ENCODE measurements at places on chromosomes 4 and X.

- DNase-seq, result no peak
These were observed 7.4 kb upstream of the HS3ST1 start for GRCh38 chr4:11436084-11436483.

DNA sequence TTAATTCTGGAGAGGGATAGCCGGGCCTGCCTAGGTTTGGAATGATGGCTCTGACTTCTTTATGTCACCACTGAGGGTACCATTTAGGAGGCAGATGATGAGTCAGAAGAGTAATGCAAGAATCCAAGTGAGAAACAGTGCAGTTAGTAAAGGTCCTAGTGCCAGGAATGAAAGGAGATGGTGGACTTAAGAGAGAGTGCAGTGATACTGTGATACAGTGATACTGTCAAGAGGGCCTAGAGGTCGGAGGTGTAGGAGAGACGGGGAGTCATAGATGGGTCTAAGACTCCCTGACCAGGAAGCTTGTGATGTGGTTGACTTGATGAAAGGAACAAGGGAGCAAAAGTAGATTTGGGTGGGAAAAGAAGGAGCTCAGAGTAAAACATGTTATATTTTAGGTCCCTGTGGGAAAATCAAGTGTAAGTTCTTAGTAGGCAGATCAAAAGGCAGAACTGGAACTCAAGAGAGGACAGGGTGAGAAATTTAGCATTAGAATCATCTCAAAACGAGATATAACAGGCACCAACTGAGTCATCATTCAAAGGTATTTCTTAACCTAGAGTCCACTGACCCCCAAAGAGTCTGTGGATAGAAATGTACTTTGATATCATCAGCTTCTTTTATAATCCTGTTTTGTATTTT, 85.0 kb downstream of the NFKB1 start:
- DNase-seq, result no peak

DNA sequence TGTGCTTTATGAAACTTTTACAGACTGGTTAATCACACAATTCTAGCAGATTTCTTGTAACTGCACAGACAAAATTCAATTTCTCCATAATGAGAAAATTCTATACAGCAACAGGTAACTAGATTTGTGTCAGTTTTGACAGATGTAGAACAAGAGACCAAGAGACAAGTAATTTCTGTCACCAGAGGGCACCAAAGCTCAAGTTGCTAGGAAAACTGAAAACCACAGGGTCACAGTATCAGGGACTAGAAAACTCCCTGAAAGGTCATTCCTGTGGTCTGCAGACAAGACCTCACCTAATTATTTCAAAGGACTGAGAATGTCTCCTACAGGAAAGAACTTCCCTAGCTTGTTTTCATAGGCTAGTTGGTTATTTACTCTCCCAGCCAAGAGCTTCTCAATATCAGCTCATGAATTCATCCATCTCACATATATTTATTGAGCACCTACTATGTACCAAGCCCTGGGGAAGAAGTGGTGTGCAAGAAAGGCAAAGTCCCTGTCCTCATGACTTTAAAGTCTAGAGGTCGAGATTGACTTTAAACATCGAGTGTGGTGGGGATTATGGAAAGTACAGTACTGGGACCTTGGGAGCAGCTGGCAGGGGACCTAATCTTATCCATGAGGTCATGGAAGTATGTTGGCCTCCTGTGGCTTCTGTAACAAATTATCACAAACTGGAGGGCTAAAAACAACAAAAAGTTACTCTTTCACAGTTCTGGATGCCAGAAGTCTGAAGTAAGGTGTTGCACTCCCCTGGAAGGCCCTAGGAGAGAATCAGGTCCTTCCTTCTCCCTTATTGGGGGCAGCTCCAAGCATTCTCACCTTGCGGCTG, 47.8 kb upstream of the SETD7 start:
- peak; percentile 56 for DNase-seq

DNA sequence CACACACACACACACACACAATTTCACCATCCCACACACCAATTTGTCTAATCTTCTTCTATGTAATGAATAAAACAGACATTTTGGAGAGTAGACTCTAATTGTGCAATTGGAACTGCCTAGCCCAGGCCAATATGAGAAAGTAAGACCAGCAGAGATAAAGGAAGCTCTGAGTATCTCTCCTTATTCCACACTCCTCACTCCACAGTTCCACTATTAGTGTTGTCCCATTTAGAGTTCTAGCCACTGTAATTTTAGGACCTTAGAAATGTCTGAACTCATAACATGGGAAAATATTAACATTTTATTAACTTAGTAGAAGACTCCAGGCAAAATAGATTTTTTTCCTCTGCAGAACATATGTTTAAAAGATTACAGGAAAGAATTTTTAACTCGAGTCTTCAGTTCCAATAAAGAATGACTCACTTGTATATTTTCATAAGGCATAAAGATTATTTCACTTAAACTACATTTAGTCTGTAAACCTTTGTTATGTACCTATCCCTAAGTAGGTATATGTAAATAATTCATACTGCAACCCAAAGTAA, 297.6 kb upstream of the INTU start:
- no peak for DNase-seq

DNA sequence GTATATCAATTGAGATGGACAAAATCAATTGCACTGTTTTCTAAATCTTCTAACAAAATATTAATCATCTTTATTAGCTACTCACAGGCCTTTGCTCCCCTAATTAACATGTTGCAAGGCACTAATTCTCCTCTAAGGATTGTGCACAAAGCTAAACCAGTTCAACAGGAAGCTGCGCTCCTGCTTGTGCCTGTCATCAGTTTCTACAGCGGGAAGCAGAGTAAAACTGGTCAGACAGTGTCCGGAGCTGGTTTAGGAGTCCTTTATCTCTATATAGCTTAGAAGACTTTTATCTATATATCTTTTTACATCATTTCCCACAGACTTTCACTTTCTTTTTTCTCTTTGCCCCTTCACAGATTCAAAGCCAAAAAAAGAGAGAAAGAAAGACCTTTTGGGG, 79.1 kb downstream of the ELOVL6 start:
- no peak for DNase-seq

- no peak for DNase-seq
These were observed 27.5 kb upstream of the ESX1 start for GRCh38 chrX:104282166-104282725.

GRCh38 chr4:3422241-3422801, 19.4 kb upstream of the HGFAC start:
- no peak for DNase-seq

DNA sequence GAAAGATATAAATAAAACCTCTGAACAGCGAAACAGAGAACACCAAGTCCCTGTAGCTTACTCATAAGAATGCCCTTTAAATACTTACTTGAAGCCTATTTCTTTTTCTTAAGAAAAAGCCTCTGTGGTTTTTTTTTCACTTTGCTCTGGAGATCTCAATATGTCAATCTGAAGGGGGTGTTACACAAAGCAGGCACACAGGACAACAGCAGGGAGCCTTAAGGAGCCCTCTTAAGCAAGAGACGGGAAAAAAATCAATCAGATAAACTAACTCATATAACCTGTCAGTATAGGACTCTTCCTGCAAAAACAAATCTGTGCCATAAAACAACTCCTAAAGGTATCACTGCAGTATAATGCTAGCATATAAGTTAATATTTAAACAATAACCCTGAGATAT, 611.1 kb upstream of the ATOH1 start:
- DNase-seq, result no peak

GRCh38 chrX:9983441-9983840, 16.3 kb downstream of the CLDN34 start:
- no peak for DNase-seq

GRCh38 chr4:5069901-5070300, 18.6 kb downstream of the STK32B start:
- DNase-seq, result no peak

DNA sequence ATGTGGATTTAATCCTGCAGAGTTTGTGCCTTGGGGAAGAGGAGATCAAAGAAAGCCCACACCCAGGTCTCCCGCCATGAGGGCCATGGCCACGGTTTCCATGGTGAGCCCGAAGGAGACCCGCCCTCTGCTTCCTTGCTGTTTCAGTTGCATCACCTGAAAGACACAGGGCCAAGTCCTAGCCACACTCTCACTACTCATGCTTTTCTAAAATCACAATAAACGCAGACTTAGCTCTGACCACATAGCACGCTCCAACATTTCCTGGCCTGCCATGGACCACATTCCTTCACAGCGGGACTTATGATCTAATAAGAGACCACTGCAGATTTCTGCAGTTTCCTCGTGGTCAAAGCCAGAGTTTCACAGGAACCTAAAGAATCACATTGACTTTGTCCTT, 426.0 kb upstream of the NR3C2 start:
- DNase-seq, result no peak

- DNase-seq, result no peak
These were observed 5.0 kb downstream of the PNCK start for GRCh38 chrX:153668423-153669173.

- no peak for DNase-seq
These were observed 71.9 kb downstream of the MAGEB17 start for GRCh38 chrX:16239211-16239610.

- DNase-seq, result no peak
These were observed 67.0 kb upstream of the GPC4 start for GRCh38 chrX:133482056-133482952.

DNA sequence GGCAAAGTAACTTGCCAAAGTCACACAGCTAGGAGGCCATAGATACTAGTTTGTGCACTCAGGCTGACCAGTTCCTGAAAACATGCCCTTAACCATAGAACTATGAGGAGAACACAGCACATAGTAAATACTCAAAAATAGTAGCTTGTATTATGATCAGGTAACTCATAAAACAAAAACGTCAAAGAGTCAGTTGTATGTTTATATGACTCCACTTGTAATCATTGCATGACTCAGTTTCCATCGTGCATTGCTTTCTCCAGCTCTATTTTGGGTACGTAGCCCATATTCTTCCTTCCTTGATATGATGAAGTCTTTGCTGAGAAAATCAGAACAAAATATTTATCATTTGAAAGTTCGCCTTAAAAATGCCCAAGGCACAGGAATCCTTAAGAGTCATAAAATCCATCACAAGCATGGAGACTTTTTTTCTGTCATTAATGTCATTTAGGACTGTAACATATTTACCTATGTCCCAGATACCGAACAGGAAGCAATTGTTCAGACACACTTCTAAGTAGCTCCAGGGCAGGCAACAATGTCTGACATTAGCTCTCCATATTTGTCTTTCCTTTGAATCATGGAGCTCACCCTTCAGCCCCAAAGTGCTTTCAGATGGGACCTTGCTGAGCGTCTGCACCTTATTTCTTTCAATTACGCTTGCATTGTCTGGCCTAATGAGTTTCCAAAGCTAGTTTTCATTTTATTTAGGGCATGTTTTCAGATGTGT, 11.2 kb upstream of the MID1 start:
- no peak for DNase-seq

- DNase-seq, result no peak
These were observed 255.7 kb downstream of the TMEM47 start for GRCh38 chrX:34401411-34401810.

DNA sequence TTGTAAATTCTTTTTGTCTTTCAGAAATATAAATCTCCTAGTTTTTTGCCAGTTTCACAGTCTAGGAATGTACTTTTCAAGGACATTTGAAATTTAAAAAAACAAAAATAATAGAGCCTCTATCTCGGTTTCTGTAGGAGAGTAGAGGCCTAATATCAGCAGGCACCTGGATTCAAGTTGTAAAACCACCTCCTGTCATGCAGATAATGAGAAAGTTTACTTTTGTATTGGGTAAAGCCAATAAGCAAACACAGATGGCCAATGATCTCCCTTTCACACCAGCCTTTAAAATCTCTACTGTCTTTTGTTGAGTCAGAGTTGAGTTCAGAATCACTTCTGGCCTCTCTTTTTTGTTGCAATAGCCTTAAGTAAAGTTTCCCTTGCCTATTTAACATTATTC, 1499.9 kb downstream of the PCDH18 start:
- DNase-seq, result no peak
